ENCODE measurements at places on chromosomes 2 and 18. TPM values are rescaled to one million over a fixed set of nuclear protein-coding genes. Genes with fewer than 3 reads are reported as not detected.

Gene KCNIP3
- total RNA-seq: 3.1 TPM

Gene TBR1
- total RNA-seq: not detected

Gene NGEF
- total RNA-seq: not detected

Gene ERFE
- 1.8 TPM for total RNA-seq

Gene GDF7
- 10.9 TPM for total RNA-seq

Gene CD207
- total RNA-seq: not detected

Gene TMEM247
- not detected for total RNA-seq

Gene ALPI
- not detected for total RNA-seq

Gene CHRND
- total RNA-seq: not detected

Gene KCNS3
- total RNA-seq: 0.41 TPM

Gene MAP3K19
- total RNA-seq: not detected

Gene TNS1
- 249 TPM for total RNA-seq

Gene OBSL1
- total RNA-seq: 111 TPM

- H3K27ac ChIP-seq: peak within 1 kb of the TSS; percentile 93
- peak within 1 kb of the TSS; percentile 94 for H3K4me3 ChIP-seq
- DNase-seq: peak; percentile 94
- peaks cover 40% of the 10 kb centered on the region for H3K4me1 ChIP-seq
These were observed 46.3 kb upstream of the CCDC150 start for GRCh38 chr2:196592911-196593881.

GRCh38 chr2:236548179-236548921 lies 21.3 kb upstream of the ACKR3 start:
- DNase-seq: no peak
- no peak overlapping the region for H3K4me3 ChIP-seq
- peaks cover 46% of the 10 kb centered on the region for H3K4me1 ChIP-seq
- H3K27ac ChIP-seq: peak overlapping the region; percentile 87
- peaks cover 4% of the 10 kb centered on the region for H3K36me3 ChIP-seq

GRCh38 chr18:46222710-46223360 lies 118.7 kb downstream of the HAUS1 start:
- H3K36me3 ChIP-seq: peaks cover 6% of the 10 kb centered on the region
- no peak overlapping the region for H3K4me3 ChIP-seq
- no peak for DNase-seq
- H3K4me1 ChIP-seq: peaks cover 12% of the 10 kb centered on the region

GRCh38 chr18:53991202-53991601 lies 233.3 kb downstream of the MBD2 start:
- no peaks in the 10 kb centered on the region for H3K27me3 ChIP-seq
- peaks cover 2% of the 10 kb centered on the region for H3K4me1 ChIP-seq
- H3K4me3 ChIP-seq: no peak overlapping the region
- H3K36me3 ChIP-seq: no peaks in the 10 kb centered on the region
- H3K27ac ChIP-seq: no peak overlapping the region

- no peak for DNase-seq
- H3K27ac ChIP-seq: no peak overlapping the region
- H3K4me1 ChIP-seq: no peaks in the 10 kb centered on the region
- peaks cover 7% of the 10 kb centered on the region for H3K27me3 ChIP-seq
- H3K4me3 ChIP-seq: no peak overlapping the region
- H3K36me3 ChIP-seq: no peaks in the 10 kb centered on the region
These were observed 53.2 kb upstream of the CUL3 start for GRCh38 chr2:224638301-224638823.

DNA sequence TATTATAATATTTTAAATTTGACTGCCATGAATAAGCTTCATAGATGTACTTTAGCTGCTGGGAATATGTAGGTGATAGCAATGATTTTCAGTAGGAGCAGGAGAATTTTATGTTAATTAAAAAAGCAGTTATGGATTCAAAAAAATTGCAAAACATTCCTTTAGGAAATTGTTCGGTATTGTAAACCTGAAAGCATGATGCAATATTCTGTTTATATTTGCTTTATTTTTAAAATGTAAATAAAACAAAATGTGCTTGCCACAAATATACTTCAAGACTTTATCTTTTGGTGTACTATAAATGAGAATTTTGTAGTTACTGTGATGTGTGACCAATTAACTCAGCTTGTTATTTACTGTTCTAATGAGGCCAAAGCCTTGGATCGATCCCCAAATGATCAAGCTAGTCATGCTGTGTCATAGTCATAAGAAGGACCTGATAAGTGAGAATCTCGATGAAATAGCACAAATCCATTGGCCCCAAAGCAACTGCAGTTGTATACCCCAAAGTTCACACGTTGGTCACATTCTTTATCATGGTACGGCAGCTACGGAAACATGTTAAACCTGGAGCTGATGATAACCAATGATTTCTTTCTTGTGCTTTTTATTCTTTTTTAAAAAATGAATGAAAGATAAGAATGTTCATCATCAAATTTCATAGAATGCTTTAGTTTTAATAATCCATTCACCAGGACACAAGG lies 23.6 kb upstream of the ATIC start:
- peaks cover 28% of the 10 kb centered on the region for H3K4me1 ChIP-seq
- H3K4me3 ChIP-seq: no peak overlapping the region
- H3K27ac ChIP-seq: no peak overlapping the region

DNA sequence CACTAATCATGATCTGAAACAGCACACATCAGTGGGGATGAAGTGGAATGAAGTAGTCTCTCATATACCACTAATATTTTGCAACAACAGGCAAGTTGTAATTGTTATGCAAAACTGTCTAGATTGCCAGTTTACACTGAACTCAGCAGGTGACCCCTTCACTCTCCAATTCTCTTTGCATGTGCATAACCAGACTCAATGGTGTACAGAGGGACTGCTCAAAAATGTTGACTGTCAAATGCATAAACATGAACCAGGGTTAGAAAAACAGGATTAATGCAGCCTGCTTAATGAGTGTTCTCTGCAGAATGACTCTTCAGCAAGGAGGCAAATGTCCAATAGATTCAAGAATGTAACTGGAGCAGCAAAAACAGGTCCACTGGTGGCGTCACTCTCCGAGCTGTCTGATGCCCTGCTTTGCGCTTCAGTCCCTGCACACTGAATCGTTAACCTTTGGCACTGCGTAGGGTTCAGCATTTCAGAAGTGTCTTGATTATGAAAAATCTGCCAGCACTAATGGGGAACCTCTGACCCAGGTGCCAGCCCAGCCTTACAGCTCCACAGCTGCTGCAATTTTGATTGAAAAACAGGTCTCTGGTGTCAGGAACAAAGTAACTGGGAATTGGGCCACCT lies 209.3 kb downstream of the TDRD15 start:
- no peak overlapping the region for H3K4me3 ChIP-seq
- no peak overlapping the region for H3K27ac ChIP-seq
- H3K27me3 ChIP-seq: no peaks in the 10 kb centered on the region
- no peaks in the 10 kb centered on the region for H3K4me1 ChIP-seq
- H3K36me3 ChIP-seq: no peaks in the 10 kb centered on the region
- DNase-seq: no peak

- H3K4me3 ChIP-seq: no peak overlapping the region
- H3K27ac ChIP-seq: no peak overlapping the region
- H3K27me3 ChIP-seq: peaks cover 22% of the 10 kb centered on the region
- no peaks in the 10 kb centered on the region for H3K36me3 ChIP-seq
- DNase-seq: no peak
These were observed 92.2 kb upstream of the TGFA start for GRCh38 chr2:70645733-70646419.

- no peaks in the 10 kb centered on the region for H3K36me3 ChIP-seq
- peaks cover 23% of the 10 kb centered on the region for H3K27me3 ChIP-seq
- no peak for DNase-seq
These were observed 15.0 kb upstream of the KIF5C start for GRCh38 chr2:148860037-148860436.

- H3K36me3 ChIP-seq: no peaks in the 10 kb centered on the region
- no peaks in the 10 kb centered on the region for H3K27me3 ChIP-seq
- no peak overlapping the region for H3K27ac ChIP-seq
- DNase-seq: no peak
These were observed 111.6 kb upstream of the NABP1 start for GRCh38 chr2:191566344-191566743.

DNA sequence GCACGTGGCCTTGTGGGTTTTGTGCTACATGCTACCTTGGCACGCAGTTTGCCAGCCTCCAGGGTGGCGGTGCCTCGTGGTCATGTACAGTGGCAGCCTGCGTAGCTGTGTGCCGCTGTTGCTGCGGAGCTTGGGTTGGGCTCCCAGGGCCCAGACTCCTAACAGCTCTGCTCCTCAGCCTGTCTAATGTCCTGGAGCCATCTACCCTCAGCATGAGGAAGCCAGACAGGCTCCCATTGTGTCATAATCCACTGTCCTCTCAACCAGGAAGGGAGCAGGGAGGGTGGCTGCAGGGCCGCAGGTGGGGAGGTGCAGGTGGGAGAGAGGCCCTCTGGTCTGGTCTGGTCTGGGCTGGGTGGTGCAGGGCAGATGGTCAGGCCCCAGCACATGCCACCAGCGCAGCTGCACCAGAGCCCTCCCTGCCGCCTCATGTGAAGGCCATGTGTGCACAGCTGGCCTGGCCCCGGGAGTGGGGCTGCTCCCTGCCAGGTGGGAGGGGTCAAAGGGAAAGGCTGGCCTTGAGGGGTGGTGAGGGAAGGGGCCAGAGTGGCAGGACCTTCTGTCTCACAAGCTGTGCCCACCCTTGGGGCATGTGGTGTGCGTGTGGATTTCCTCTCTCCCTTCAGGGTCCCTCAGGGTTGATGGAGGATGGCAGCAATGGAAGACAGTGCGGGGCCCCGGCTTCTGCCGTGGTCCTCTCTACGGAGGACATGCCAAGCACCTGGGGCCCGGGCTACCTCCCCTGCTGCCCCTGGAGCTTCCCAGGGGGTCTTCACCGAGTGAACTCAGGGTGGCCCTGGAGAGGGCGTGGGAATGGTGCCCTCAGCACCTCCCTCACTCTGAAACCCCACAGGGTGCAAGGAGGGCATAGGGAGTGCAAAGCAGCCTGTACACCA lies 4.8 kb downstream of the ATOH8 start:
- H3K36me3 ChIP-seq: no peaks in the 10 kb centered on the region
- H3K27me3 ChIP-seq: peaks cover 33% of the 10 kb centered on the region
- H3K27ac ChIP-seq: no peak overlapping the region
- no peak for DNase-seq
- peaks cover 27% of the 10 kb centered on the region for H3K4me1 ChIP-seq
- H3K4me3 ChIP-seq: no peak overlapping the region

DNA sequence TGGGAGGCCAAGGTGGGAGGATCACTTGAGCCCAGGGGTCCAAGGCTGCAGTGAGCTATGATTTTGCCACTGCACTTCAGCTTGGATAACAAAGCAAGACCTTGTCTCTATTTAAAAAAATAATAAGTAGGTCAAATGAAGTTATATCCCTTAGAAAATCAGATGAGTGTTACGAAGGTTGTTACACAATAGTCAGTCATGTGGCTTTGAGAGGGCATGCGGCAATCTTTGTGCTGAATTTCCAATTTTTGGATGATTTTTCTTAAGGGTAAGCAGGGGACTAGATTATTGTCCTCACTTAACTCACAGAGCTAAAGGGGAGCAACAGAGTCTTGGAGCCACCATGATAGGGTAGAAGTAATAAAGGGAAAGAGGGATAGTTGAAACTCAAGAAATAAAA lies 71.8 kb downstream of the B3GNT2 start:
- no peaks in the 10 kb centered on the region for H3K27me3 ChIP-seq
- H3K27ac ChIP-seq: no peak overlapping the region
- peaks cover 49% of the 10 kb centered on the region for H3K4me1 ChIP-seq

- no peak for DNase-seq
- H3K36me3 ChIP-seq: no peaks in the 10 kb centered on the region
- H3K4me3 ChIP-seq: no peak overlapping the region
- no peak overlapping the region for H3K27ac ChIP-seq
- peaks cover 6% of the 10 kb centered on the region for H3K4me1 ChIP-seq
These were observed 194.1 kb downstream of the CLIP4 start for GRCh38 chr2:29309090-29310029.

GRCh38 chr2:179565807-179566206 lies 295.6 kb downstream of the ZNF385B start:
- no peak overlapping the region for H3K27ac ChIP-seq
- no peak for DNase-seq

- no peak for DNase-seq
- no peaks in the 10 kb centered on the region for H3K27me3 ChIP-seq
- H3K36me3 ChIP-seq: peaks cover 4% of the 10 kb centered on the region
- H3K4me3 ChIP-seq: no peak overlapping the region
These were observed 10.9 kb upstream of the EIF2AK2 start for GRCh38 chr2:37167636-37168180.

GRCh38 chr2:54191361-54192135 lies 64.5 kb downstream of the TSPYL6 start:
- H3K4me1 ChIP-seq: no peaks in the 10 kb centered on the region
- DNase-seq: no peak
- no peak overlapping the region for H3K27ac ChIP-seq
- H3K36me3 ChIP-seq: peaks cover 2% of the 10 kb centered on the region
- H3K4me3 ChIP-seq: no peak overlapping the region

DNA sequence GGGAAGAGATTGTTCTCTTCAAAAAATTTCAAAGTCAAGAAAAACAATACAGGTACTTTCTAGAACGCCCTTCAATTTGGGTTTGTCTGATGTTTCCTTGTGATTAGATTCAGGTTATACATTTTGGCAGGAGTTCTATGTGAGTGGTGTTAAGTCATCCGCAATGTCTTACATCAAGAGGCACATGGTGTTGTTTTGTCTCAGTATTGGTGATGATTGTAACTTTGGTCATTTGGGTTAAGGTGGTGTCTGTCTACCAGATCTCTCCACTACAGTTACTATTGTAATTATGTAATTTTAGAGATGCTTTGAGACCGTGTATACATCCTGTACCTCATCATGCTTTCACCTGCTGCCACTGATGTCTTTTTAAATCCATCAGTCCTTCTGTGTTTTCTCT lies 60.3 kb downstream of the TET3 start:
- H3K27ac ChIP-seq: peak overlapping the region; percentile 74
- peaks cover 34% of the 10 kb centered on the region for H3K4me1 ChIP-seq
- DNase-seq: no peak
- peaks cover 12% of the 10 kb centered on the region for H3K36me3 ChIP-seq

GRCh38 chr18:28175150-28175929 lies 1.6 kb downstream of the CDH2 start:
- peak; percentile 93 for DNase-seq
- peaks cover 3% of the 10 kb centered on the region for H3K36me3 ChIP-seq
- peak overlapping the region; percentile 98 for H3K4me3 ChIP-seq

- peaks cover 44% of the 10 kb centered on the region for H3K4me1 ChIP-seq
- H3K4me3 ChIP-seq: no peak overlapping the region
- DNase-seq: no peak
- no peaks in the 10 kb centered on the region for H3K36me3 ChIP-seq
- no peak overlapping the region for H3K27ac ChIP-seq
- no peaks in the 10 kb centered on the region for H3K27me3 ChIP-seq
These were observed 2.0 kb upstream of the MBP start for GRCh38 chr18:77134611-77135010.

DNA sequence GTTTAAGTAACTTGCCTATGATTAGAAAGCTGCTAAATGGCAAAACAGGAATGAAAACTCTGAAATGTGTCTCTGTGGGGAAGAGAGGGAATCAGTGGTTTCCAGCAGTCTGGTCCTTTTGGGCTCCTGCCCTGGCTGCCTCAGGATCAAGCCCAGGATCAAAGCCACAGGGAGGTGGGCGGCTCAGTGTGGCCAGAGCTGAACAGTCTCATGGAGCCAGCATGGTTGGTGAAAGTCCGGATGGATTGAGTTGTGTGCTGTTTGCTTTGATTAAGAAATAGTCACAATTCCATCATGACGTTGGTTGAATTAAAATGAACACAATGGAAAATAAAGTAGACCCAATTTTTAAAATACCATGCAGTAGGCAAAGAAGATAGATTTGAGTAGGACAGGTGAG lies 344.2 kb downstream of the LPIN1 start:
- H3K4me1 ChIP-seq: peaks cover 31% of the 10 kb centered on the region
- no peak for DNase-seq
- H3K4me3 ChIP-seq: no peak overlapping the region
- H3K27me3 ChIP-seq: no peaks in the 10 kb centered on the region

- H3K4me3 ChIP-seq: no peak overlapping the region
- H3K27me3 ChIP-seq: no peaks in the 10 kb centered on the region
- no peaks in the 10 kb centered on the region for H3K4me1 ChIP-seq
- no peak for DNase-seq
These were observed 265.2 kb upstream of the CXCR4 start for GRCh38 chr2:136383167-136383566.
